ENCODE measurements at places on chromosomes 13 and 19.

GRCh38 chr13:20727856-20728255 lies 24.4 kb downstream of the IL17D start:
- no peak for DNase-seq

DNA sequence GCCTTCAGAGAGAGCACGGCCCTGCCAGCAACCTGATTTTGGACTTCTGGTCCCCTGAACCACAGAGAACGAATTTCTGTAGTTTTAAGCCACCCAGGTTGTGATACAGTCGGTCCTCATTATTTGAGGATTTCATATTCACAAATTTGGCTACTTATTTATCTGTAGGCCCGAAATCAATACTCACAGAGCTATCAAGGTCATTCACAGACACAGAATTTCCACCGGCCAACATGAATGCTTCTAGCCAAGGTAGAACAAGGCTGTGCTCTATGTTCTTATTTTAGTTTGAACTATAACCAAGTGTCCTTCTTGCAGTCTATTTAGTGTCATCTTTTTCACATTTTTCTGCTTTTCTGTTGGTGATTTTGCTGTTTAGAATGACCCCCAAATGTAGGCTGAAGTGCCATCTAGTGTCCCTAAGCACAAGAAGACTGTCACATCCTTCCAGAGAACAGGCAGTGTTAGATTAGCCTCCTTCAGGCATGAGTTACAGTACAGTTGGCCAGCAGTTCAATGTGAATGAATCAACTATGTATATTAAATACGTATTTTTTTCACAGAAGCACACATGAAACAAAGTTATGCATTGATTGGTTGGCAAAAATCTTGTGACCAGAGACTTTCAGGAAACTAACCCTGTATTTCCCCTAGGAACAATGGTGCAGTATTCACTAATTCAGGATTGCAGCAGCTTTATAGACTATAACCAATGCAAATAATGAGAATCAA lies 63.5 kb downstream of the C13orf42 start:
- no peak for DNase-seq

DNA sequence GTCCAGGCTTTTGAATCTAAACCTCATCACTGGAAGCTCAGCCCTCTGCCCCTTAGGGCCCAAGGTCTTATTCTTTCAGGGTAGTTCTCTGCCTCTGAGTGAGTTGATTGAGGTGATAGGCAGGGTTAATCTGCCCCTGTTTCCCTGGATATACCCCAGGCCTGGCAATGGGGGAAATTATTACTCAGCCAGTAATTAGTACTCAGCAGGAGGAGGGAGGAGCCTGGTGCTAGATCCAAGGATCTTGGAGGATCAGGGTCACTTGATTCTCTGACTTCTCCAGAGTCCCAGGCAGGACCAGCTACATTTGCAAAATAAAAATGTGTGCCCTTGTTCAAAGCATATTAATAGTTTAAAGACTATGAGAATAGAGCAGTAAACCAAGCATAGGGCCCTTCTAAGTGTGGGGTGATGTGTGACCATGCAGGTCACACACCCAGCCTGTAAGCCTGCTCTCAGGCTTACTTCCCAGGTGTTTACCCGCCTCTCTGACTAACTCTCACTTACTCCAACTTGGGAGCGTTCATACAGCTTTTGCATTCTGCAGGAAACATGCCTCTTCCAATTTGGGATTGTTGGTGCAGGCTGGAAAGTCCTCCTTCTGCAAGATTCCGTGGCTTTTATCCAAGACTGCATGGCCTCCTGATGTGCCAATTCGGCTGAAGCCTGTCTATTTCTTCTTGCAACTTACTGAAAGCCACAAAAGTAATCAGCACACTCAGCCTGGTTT lies 7.9 kb upstream of the STK24 start:
- no peak for DNase-seq

DNA sequence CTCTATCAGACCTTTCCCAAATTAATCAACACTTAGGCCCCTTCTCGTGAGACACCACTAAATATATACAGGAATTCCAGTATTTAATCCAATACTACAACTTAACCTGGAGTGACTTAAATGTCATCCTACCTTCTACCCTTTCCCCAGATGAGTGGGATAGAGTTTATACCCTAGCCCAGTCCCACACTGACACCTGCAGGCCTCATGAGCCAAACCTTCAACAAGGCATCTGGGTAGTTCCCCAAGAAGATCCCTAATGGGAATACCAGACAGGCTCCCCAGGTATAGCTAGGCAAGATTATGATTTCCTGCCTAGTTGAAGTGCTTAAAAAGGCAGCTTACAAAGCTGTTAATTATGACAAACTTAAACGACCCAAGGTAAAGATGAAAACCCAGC lies 15.9 kb downstream of the ZNF83 start:
- no peak for DNase-seq

DNA sequence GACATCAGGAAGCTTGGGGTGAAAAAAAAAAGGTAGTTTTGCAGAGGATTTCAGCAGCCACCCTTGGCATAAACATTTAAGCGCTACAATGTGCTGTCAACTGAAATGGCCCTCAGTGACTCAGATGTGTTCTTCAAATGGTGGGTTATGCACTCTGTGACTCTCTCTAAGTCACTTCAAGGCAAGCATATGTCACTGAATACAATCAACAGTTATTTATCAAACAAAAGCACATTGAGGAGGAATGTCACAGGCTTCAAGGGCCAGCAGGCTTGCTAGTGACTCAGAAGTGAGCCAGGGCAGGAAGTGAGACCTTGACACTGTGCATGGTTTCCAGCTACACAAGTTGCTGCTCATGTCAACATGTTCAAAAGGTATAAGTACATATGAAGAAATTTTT lies 523.7 kb upstream of the HTR2A start:
- peak; percentile 21 for DNase-seq

DNA sequence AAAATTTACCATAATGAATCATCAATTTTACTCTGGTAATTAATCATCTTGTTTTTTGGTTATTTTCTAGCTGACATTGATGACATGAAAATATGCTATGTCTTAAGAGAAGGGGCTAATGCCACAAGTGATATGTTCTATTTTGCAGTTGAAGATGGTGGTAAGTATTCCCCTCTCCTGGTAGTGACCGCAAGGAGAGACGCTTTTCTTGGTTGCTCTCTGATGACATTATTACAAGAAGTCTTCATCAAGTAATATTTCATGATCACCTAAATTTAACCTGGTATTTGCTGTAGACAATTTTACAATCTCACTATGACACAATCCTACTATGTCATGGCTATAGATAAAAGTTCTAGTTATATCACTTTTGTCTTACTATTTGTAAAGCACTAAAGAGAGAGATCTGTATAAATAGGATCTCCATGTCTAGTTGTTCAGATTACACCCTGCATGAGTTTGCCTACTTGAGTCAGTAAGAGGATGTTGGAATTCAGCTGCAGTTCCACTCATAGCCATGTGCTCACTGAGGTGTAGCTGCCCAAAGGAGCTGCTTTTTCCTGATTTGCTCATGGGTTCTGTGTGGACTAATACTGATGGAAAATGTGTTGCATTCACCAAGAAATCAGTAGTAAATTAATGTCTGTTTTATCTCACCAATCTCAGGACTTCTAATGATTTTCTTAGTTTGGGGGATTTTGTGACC lies 10.9 kb downstream of the FREM2 start:
- no peak for DNase-seq

DNA sequence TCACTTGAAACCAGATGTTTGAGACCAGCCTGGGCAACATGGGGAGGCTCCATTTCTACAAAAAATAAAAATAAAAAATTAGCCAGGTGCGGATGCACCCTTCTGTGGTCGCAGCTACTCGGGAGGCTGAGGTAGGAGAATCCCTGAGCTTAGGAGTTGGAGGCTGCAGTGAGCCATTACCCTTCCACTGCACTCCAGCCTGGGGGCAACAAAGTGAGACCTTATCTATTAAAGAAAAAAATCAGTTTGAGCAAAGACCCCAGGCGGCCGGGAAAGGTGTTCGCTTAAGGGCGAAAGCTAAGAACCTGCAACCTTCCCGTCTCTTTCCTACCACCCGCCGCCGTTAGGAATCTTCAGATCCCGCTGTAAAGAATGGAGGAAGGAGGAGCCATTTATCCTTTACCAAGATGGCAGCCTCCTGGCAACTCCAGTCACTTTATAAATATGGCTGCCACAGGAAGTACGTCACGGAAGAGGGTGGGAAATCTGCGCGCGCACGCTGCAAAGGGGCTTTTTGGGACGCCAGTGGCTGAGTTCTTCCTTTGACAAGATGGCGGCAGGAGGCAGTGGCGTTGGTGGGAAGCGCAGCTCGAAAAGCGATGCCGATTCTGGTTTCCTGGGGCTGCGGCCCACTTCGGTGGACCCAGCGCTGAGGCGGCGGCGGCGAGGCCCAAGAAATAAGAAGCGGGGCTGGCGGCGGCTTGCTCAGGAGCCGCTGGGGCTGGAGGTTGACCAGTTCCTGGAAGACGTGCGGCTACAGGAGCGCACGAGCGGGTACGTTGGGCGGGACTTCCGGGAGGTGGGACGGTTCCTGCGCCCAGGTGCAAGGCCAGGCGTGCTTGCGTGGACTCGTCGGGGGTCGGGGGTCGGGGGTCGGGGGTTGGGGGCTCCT lies at the start of gene NOP53:
TSS of gene NOP53 (plus strand) at position 537 of the 892 bp plus-strand sequence. CDS start at position 551, 14 bp downstream.
- DNase-seq: peak; percentile 96

DNA sequence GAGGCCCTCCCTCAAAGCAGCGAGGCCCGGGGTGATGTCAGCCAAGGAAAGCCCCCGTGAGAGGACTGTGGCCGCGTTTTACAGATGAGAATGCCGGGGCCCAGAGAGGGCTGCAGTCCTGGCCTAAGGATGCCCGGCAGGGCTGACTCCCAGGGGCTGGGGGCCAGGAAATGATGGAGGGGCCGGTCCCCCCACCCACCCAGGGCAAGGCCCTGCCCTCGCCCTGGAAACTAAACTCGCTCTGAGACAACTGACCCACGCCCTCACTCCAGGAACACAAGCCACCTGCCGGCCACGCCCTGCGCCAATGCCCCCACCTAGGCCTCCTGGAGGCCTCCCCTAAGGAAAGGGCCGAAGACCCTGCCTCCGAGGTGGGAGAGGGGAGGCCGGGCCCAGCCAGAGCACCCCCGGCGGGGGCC lies 7.2 kb downstream of the ZBTB7A start:
- DNase-seq: no peak

DNA sequence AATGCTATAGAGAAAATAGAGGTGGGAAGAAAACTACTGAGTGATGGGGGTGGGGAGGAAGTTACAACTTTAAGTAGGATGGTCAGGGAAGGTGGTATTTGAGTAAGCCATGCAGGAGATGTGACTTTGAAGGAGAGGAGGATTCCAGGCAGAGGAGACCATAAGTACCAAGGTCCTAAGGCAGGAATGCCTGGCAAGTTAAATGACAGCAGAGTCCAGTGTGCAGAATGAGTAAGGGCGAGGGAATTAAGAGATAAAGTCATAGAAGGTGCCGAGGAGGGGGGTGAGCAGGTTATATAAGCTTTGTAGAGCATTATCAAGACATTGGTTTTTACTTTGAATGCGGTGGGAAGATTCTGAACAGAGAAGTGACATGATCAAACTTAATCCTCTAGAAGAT lies 43.2 kb upstream of the WDFY2 start:
- no peak for DNase-seq

- peak; percentile 96 for DNase-seq
Measured at GRCh38 chr13:84192125-84192524, 309.9 kb upstream of the SLITRK1 start.

- no peak for DNase-seq
Measured at GRCh38 chr13:69601661-69602060, 506.0 kb upstream of the ATXN8OS start.

- no peak for DNase-seq
Measured at GRCh38 chr13:71018995-71019394, 848.0 kb downstream of the DACH1 start.

- peak; percentile 28 for DNase-seq
Measured at GRCh38 chr13:113153810-113154748, 4.4 kb upstream of the PROZ start.

GRCh38 chr13:94112731-94113130 lies 366.8 kb downstream of the DCT start:
- no peak for DNase-seq

DNA sequence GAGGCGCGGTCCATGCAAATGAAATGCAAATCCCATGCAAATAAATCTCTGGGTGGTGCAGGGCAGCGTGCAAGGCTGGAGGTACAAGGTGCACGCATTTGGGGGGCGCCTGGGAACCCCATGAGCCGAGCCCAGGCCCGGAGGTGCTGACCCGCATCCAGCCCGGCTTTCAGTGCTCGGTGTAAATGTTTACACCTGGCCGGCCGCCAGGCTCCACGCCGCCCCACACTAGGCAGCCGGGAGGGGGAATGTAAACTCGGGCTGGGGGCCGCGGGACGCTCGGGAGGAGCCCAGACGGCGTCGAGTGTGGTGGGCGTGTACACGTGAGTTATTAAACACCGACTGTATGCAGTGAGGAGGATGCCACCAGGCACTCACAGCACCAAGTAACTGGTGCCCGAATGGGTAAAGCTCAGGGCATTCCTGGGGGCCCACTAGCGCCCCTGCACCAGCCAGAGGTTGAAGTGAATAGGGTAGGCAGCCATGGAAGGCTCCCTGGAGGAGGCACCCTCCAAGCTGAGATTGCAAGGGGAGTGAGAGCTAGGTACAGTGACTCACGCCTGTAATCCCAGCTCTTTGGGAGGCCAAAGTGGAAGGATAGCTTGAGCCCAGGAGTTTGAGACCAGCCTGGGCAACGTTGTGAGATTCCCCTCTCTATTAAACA lies 17.2 kb downstream of the FUT6 start:
- DNase-seq: no peak

DNA sequence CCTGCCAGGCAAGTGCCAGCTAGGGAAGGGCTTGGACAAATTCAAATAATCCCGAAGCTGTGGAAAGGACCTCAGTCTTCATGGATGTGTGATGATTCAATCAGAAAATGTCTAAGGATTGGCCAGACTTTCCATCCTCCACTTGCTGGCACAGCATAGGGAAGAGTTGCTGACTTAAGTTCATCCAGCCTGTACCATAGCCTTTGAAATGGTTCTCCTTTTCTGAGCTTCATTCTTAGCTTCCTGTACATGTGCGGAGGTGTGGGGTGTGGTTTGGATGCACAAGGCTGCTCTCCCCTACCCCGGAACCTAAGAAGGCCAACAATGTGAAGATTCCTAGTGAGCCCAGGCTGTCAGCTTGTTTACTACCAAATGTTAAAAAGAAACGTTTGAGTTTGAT lies 959 bp upstream of the IGFL3 start:
- DNase-seq: no peak

- DNase-seq: peak; percentile 86
Measured at GRCh38 chr13:83895994-83896580, 13.8 kb upstream of the SLITRK1 start.

DNA sequence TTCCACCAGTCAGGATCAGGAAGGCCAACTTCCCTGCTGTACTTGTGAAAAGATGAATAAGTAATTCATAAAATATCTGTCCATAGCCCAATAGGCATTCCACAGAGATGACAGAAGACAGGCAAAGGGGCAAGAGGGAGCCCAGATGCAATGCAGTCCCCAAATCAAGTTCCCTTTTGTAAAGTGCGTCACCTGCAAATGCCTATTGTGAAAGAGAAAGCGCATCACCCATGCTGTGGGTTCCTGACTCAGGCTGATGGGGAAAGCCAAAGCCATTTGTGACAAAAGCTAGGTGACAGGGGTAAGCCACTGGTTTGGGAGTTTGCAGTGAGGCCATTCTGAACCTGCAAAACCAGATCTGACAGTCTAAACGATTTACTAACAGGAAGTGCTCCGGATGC lies 157.5 kb upstream of the ZNF536 start:
- no peak for DNase-seq

All from HFFc6 (cell line).